NCI-H2227 treated with DMSO at 0.1 percent for 48 hours (cell line): ENCODE measurements at places on chromosomes 5 and 9.

DNA sequence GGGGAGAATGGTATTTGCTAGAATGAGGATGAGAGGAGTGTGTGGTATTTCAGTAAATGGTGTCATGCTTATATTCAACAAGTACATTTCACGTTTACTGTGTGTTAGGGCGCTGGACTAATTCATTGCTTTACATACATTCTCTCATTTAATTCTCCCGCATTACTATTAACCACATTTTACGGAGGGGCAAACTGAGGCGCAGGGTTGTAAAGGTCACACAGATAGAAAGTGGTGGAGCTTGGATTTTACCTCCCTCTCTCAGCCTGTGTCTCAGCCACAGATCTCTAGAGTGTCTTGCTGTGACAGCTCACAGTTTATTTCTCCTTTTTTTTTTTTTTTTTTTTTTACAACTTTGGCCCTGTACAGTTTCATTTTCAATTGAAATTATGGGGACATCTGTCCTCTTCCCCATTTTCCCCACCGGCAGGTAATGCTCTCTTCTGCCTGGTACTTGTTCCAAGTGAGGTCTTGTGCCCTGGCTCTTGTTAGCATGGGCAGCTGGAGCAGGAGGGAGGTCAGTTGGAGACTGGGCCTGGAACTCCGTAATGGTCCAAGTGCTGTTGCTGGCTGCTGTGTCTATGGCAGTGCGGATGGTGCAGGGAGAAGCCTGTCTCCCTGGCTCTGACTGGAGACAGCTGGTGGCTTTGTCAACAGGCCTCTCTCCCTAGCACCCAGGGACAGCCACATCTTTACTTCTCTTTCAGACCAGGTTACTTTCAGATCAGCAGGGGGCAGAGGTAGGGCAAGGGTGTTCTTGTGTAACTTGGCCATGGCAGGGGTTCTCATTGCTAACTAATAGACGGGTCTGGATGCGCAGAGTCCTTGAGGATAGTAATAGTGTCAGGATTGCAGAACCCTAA is 20.5 kb upstream of the NDST1 start:
- no peak for DNase-seq

DNA sequence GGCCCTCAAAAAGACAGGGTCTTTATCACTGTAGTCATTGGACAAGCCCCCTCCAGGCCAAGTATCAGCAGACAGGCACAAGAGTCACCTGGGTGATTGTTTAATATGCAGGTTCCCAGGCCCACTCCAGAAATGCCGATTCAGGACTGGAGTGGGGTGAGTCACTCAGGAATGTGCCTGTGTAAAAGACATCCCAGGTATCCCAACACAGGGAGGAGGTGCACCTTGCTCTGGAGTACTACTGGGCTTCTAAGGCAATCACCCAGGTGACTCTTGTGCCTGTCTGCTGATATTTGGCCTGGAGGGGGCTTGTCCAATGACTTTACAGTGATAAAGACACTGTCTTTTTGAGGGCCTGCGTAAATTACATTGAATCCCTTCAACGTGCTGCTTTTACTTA is 40.6 kb downstream of the ACTL7B start:
- no peak for DNase-seq

GRCh38 chr5:148558892-148559291 is 95.4 kb downstream of the HTR4 start:
- no peak for DNase-seq

DNA sequence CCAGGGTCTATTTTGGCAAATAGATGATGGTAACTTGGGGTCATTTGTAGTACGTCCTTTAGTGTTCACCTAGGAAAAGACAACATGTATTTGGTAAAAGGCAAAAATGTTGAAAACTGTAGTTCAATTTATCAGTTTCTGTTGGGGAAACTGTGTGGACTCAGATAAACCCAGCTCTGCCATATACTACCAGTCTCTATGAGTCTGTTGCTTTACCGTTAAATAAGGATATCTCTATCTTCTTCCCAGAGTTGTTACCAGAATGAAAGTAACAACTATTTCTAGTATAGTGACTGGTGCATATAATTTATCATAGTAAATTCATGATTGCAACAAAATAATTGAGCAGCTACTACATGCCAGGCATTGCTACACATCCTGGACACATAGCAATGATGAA is 3.8 kb upstream of the IQGAP2 start:
- DNase-seq: no peak

DNA sequence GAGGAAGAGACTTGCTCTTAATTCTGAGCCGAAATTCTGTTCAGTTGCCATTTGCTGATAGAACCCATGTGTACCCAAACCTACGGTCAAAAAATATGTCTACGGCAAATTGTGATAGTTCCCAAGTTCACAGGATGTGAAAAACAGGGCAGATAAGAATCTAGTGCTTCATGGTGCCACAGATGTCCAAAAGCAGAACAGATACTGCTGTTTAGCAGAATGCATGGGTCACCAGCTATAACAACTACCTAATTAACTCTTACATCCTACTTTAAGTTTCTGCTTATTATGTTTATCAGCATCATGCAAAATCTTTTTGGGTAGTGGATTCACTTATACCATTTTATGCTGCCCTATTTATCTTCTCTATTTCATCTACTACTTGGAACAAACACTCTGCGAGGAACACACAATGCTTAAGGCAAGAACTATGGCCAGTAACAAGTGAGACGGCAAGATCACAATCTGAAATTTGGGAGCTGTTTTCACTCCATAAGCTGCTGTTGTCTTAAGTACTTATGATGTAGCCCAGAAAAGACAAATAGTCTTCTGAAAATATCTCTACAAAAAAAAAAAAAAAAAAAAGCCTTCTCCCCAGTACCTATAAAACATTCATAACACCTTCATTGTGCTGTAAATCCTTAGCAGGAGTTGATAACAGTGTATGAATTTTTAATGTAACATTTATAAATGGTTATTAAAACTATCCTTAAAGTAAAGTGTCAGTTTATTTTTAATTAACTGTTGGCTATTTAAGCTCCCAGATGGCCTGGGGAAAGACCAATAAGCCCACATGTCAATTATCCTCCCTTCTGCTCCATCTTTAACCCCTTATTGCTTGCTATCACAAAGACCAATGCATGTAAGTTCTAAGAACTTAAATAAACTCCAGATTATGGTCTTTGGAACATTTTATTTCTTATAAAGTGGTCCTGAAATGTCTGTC is 232.3 kb downstream of the TLR4 start:
- no peak for DNase-seq
